Liver (tissue), 10 donors: ENCODE measurements at places on chromosomes 1 and 21. TPM values are rescaled to one million over a fixed set of nuclear protein-coding genes. Genes with fewer than 3 reads are reported as not detected.
A peak's percentile ranks its signal among the peaks of the same experiment; 100 is the strongest.

- no peak overlapping the region for H3K4me3 ChIP-seq
- DNase-seq, result no peak
- H3K27ac ChIP-seq, result no peak overlapping the region
- no peaks in the 10 kb centered on the region for H3K36me3 ChIP-seq
- peaks cover 24% of the 10 kb centered on the region for H3K27me3 ChIP-seq
Measured at GRCh38 chr1:90732136-90732535, 15.0 kb upstream of the BARHL2 start.

The MSH4 gene
- 0.14 TPM for total RNA-seq

DNA sequence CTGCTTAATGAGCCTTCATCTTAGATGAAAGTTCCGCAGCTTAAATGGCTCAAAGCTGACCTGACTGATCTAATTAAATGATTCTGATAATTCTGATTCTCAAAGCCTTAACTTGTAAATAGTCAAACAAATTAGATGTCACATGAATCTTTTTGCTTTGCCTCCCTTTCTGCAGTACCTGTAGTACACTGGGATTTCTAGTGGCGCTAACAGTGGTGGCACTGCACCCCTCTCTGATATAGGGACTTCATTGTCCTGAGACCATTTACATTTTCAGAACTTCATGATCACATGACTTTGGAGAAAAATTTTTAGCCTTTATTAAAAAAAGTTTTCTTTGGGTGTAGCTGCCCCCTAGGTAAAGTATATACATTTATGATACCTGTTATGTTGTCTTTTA, 546.7 kb upstream of the ADGRL2 start:
- H3K27me3 ChIP-seq, result no peaks in the 10 kb centered on the region
- H3K27ac ChIP-seq, result no peak overlapping the region
- no peak for DNase-seq
- H3K4me3 ChIP-seq, result no peak overlapping the region
- H3K4me1 ChIP-seq, result no peaks in the 10 kb centered on the region

DNA sequence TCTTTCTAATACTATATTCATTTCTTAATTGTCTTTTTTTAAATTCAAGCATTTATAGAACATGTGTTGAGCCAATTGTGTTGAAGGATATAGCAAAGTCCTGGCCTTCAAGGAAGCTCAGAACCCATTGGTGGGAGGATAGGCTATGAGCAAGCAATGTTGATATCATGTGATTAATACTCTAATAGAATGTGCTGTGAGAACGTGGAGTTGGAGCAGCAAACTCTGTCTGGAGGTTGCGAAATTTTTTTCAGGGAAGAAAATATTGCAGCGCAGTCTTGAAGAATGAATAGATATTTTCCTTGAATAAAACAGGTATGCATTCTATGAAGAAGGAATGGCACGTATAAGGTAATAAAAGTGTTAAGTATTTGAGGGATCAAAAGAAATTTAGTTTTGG, 229.2 kb upstream of the KCNK2 start:
- no peaks in the 10 kb centered on the region for H3K27me3 ChIP-seq
- no peak overlapping the region for H3K27ac ChIP-seq
- no peak overlapping the region for H3K4me3 ChIP-seq
- H3K4me1 ChIP-seq, result no peaks in the 10 kb centered on the region

- H3K4me1 ChIP-seq, result no peaks in the 10 kb centered on the region
- no peak for DNase-seq
- no peak overlapping the region for H3K4me3 ChIP-seq
Measured at GRCh38 chr1:189803364-189803763, 674.3 kb downstream of the BRINP3 start.

The HPDL gene
- not detected for total RNA-seq

GRCh38 chr1:234730475-234730769, 120.4 kb upstream of the IRF2BP2 start:
- H3K36me3 ChIP-seq, result no peaks in the 10 kb centered on the region
- no peaks in the 10 kb centered on the region for H3K27me3 ChIP-seq
- peaks cover 5% of the 10 kb centered on the region for H3K4me1 ChIP-seq
- no peak overlapping the region for H3K27ac ChIP-seq
- no peak overlapping the region for H3K4me3 ChIP-seq

DNA sequence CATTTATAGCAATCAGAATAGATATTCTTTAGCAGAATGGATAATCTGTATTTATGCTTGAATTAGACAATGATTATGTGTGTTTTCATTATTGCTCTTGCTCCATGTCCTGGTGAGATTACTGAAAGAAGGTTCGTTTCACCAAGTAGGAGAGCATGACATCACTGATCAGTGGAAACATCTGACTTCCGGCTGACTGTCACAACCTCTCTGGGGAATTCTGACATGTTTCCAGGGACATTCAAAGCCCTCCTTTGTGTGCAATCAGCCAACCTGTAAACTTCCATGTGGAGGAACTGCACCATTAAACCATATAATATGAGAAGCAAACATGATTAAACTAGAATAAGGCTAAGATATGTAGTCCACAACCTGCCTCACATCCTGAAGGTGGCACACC, 424.8 kb upstream of the ADGRL4 start:
- no peak for DNase-seq
- no peaks in the 10 kb centered on the region for H3K27me3 ChIP-seq
- no peaks in the 10 kb centered on the region for H3K36me3 ChIP-seq
- H3K4me1 ChIP-seq, result no peaks in the 10 kb centered on the region
- no peak overlapping the region for H3K27ac ChIP-seq

- no peaks in the 10 kb centered on the region for H3K36me3 ChIP-seq
- H3K27me3 ChIP-seq, result no peaks in the 10 kb centered on the region
- H3K4me3 ChIP-seq, result no peak overlapping the region
- no peaks in the 10 kb centered on the region for H3K4me1 ChIP-seq
- no peak overlapping the region for H3K27ac ChIP-seq
- no peak for DNase-seq
Measured at GRCh38 chr1:167168424-167168823, 52.3 kb upstream of the POU2F1 start.

The ACKR1 gene
- total RNA-seq, result 17.2 TPM

GRCh38 chr1:225652729-225653462, at the start of gene ENAH:
ENAH (minus strand) TSS chr1:225653123; CDS start chr1:225652690, 433 bp downstream.
- H3K27ac ChIP-seq, result peak within 1 kb of the TSS; percentile 86
- DNase-seq, result peak; percentile 60
- no peaks in the 10 kb centered on the region for H3K27me3 ChIP-seq
- peaks cover 17% of the 10 kb centered on the region for H3K4me1 ChIP-seq
- peak within 1 kb of the TSS; percentile 88 for H3K4me3 ChIP-seq
